Stimulated activated CD4-positive, alpha-beta T cell treated with anti-CD3 and anti-CD28 coated beads, Interleukin-12 subunit alpha, Interleukin-12 subunit beta, amount 100 ng/mL, for 48 hours (primary cell): ENCODE measurements at places on chromosomes 12 and 14.

- DNase-seq: no peak
Measured at GRCh38 chr14:68268197-68268596, 448.6 kb downstream of the RAD51B start.

DNA sequence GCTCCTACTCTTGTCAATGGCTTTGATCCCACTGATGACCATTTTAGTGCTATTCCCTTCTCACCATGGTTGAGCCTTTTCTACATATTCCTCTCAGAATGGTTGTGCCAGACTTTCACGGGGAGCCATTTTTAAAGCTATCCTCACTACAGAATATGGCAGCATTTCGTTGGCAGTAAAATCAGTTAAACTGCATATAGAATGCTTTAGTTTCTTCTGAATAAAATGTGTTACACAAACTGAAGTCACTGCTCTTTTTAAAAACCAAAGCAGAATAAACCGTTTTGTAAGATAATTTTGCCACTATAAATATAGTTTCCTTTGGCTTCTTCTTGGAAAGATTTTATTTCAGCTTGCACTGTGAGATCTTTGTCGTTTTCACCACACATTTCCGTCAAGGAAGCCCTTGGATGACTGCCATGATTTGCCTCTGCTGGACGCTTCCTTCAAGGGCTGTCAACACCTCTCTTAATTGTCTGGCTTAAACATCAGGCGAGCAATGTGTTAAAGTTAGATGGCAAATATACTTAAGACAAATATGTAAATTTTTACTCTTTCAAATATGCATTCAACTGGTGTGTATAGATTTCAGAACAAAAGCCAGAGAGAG lies 624.2 kb downstream of the DIO2 start:
- DNase-seq: no peak

DNA sequence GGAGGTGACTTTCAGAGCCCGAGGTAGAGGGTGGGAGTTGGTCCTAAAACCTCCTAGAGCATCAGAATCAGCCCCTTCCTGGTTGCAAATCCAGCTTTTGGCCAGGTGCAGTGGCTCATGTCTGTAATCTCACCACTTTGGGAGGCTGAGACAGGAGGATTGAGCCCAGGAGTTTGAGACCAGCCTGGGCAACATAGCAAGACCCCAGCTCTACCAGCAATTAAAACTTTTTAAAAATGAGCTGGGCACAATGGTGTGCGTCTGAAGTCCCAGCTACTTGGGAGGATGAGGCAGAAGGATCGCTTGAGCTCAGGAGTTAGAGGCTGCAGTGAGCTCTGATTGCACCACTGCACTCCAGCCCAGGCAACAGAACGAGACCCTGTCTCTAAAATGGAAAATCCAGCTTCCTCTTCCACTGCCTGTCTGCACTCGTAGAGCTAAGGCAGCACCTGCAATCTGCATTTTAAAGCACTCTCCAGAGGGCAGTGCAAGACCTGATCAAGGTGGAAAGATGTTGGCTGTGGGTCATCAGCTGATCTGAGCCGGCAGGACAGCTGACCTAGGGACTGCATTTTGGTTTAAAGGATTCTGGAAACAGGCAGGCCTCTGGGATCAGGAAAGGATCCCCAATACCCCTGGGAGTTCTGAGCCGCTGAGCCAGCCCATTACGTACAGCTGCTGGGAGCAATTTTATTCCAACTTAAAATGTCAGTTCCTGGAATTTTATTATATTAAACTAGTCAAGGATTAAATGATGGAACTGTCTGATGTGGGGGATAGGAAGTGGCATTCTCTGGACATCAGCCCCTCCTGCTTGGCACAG lies 1.8 kb upstream of the TESC start:
- no peak for DNase-seq

GRCh38 chr12:16685107-16685506 lies 79.1 kb upstream of the LMO3 start:
- no peak for DNase-seq

DNA sequence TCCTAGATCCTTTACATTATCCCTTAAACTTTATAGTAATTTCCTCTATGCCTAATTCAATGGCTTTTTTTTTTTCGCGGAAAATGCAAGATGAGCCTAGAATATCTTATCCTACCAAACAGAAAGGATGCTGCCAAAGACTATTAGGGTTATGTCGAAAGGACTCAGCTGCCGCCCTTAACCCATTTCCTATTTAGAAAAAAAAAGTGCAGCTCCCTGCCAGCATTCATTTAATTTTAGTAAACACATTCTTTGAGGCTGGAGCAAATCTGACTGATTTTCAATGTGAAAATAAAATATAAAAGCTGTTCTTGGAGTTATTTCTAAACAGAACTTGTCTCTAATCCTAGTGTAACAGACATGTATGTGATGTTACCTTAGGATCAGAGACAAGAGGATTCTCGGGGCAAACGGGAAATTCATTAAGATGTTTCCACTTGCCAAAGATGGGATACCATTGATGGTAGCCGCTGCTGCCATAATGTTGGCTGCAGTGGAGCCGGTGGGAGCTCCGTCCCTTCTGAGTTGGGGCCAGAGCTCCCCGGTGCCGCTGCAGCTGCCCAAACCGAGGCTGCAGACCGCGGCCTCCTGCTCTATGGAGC lies 8.2 kb upstream of the A2M start:
- DNase-seq: no peak

GRCh38 chr12:90859591-90859990 lies 95.4 kb downstream of the CCER1 start:
- DNase-seq: no peak

DNA sequence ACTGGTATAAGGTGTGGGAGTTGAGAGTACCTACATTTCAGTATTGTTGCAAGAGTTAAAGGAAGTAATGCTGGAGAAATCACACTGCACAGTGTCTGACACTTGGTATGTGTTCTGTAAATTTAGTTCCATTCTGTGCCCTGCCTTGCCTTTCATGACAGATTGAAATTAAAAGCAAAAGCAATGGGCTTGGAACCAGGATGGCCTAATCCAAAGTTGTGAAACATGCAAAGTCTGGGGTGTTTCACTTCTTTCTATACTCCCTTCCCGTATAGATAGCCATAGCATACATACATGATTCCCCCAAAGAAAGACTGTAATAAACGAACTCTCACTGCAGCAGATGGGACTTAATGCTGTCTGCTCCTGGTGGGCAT lies 281.1 kb downstream of the NRXN3 start:
- DNase-seq: no peak
